ENCODE measurements at places on chromosomes 13 and 19.

GRCh38 chr19:41422955-41423354 is 4.2 kb downstream of the B3GNT8 start:
- DNase-seq: no peak

DNA sequence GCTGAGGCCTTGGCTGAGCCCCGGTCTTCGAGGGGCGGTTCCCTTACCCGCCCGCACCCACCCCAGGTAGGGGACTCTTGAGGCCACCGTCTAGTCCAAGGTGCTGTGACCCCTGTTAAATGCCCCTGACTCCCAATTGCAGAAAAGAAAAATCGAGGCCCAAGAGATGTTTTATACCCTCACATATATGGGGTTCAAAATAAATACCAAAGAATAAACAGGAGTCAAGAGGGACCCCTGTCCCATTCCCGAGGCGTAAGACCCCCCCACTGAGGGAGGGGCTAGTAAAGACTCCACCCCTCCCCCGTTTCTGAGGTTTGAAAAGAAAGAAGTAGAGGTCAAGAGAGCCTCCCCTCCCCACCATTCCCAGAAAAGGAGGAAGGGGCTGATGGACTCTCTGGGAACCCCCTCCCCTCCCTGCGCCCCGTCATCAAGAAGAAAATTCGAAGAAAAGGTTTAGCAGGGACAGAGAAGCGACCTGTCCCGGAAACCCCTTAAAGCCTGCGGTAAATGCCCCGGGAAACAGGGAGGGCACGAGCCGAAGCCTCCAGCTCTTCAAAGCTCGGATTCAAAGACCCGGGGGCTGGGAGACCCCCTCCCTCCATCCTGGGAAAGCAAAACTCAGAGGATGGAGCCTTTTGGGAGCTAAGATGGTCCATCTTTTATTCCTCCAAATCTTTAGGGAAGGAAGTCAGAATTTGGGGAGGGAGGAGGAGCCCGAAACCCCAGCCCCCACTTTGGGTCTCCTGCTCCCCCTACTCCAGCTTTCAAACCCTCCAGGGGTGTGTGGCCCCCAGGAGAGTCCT is 755 bp upstream of the RAB3A start:
- no peak for DNase-seq

GRCh38 chr13:95660981-95661581 is 15.9 kb upstream of the DNAJC3 start:
- peak; percentile 30 for DNase-seq

- no peak for DNase-seq
Measured at GRCh38 chr19:6424195-6424938, at the start of gene KHSRP. TSS of gene KHSRP (minus strand) at chr19:6424811. CDS start at chr19:6424701, 110 bp downstream.

- DNase-seq: no peak
Measured at GRCh38 chr13:108266321-108266990, 3.1 kb upstream of the TNFSF13B start.

GRCh38 chr13:31199527-31199848 is 287 bp upstream of the B3GLCT start:
- DNase-seq: no peak

GRCh38 chr19:12766051-12766521 is 9.3 kb downstream of the HOOK2 start:
- DNase-seq: peak; percentile 90

DNA sequence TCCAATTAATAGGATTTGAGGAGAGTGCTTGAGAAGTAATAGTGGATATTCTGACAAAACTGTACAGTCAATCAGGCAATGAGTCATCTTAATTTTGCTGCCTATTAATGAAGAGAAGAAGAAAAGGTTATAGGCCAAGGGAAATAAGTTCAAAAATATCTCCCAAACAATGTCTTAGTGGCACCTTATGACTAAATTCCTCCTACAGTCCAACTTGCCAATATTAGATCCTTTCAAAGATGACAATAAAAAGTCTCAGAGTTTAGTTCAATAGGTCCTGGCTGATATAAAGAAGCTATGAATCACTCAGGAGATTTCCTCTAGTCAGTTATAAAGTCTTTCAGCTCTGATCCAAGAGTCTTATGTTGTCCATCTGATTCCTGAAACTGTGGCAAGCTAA is 27.9 kb downstream of the UGGT2 start:
- DNase-seq: no peak

GRCh38 chr19:38944981-38945506 is 14.3 kb downstream of the MRPS12 start:
- DNase-seq: no peak

GRCh38 chr19:19053508-19054314 is 10.1 kb upstream of the SLC25A42 start:
- DNase-seq: peak; percentile 49

- DNase-seq: no peak
Measured at GRCh38 chr13:64684685-64685431, 2545.3 kb downstream of the PCDH9 start.

DNA sequence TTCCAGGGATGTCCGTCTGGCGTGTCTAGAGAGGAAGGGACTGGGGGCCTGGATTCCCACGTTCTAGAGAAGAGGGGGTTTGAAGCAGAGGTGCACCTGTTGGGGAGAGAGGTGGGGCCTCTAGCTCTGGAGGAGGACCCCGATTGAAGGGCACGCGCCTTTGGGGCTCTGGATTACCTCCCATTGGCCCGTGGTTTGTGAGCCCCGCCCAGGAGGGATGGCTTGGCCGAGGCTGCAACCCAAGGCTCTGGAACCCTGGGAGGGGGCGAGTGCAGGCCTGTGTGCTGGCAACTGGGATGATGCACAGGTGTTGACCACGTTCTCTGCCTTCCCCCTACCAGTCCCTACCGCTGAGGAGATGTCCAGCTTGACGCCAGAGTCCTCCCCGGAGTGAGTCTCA is 20.2 kb downstream of the TMEM150B start:
- DNase-seq: no peak

- DNase-seq: no peak
Measured at GRCh38 chr13:20782116-20782708, 8.5 kb upstream of the EEF1AKMT1 start.

DNA sequence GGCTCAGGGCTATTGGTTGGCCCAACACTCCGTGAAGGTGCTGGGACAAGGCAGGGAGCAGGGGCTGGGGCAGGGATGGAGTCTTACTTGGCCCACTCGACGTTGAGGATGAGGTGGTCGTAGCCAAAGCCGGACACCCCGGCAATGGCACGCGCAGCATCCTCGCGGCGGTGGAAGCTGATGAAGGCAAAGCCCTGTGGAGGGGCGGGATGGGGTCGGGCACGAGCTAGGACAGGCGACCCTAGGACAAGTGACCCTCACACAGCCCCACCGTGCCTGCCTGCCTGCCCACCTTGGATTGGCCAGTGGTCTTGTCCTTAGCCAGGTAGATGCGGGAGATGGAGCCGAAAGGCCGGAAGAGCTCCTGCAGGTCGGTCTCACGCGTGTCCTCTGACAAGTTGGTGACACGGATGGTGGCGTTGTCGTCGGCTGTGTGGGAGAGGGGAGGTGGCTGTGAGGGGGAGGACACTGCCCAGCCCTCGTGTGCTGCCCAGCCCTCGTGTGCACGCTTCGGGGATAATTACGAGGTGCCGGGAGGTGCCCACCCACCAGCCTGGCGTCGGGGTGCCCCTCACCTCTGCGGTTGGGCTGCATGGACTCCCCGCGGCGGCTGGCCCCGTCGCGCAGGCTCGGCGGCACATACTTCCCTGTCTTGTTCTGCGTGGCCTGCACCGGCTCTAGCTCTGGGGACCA is 4.0 kb downstream of the P2RY11 start:
- no peak for DNase-seq

- DNase-seq: no peak
Measured at GRCh38 chr19:13068085-13068846, 34.4 kb downstream of the LYL1 start.

DNA sequence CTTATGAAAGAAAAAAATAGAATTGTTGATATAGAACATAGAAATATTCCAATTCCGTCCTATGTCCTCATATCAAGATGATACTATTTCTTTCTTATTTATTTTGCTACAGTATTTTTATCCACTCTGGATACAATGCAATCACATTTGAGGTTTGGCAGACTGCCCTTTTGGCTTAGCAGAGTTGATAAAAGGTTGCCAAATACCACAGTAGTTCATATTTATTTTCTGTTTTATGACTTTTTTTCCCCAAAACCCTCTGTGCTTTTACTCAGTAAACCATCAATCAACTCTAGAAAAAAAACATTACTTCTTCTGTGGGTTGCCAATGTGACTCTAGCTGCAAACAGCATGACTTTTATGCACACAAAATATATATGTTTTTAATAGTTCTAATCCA is 424.5 kb downstream of the PCDH9 start:
- DNase-seq: no peak

All from H54 (cell line).